ENCODE measurements at places on chromosomes 4 and X.

DNA sequence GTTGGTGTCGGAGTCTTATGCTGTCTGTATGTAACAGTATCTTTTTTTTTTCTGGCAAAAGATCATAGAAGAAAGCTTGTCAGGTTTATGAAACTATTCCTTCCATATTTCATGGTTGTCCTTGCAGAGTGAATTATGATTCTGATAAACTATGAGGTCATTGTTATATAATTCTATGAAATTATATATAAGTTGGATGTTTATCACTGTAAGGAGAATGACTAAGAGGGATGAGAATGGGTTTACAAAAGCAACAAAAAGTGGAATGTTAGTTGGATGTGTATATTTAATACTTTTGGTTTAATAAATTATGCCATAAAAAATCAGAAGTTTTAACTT lies 43.1 kb downstream of the RAPGEF2 start:
- DNase-seq, result no peak

DNA sequence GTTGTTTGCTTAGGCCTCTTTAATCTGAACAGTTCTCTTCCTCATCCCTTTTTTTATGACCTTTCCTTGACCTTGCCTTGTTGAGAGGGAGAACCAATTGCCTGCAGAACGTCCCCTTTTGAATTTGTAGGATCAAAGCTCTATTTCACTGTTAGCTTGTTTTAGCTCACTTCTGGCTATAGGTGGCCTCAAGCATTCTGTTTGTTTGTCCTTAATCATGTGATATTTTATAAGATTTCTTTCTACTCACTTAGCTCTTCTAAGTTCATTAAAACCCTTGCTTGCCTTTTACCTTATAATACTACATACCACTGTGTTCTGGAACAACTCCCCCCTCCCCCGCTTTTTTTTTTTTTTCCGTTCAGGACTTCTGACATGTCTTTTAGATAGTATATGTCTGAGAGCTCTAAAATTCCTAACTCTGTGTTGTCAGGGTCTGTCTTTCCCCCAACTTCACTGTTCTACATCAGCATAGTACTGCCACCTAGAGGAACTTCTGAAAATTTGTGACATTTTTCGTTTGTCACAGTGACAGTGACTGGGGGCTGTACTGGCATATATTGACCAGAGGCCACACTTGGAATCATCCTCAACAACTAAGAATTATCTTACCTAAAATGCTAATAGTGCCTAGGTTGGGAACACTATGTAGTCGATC lies 128.5 kb downstream of the LARP7 start:
- no peak for DNase-seq

DNA sequence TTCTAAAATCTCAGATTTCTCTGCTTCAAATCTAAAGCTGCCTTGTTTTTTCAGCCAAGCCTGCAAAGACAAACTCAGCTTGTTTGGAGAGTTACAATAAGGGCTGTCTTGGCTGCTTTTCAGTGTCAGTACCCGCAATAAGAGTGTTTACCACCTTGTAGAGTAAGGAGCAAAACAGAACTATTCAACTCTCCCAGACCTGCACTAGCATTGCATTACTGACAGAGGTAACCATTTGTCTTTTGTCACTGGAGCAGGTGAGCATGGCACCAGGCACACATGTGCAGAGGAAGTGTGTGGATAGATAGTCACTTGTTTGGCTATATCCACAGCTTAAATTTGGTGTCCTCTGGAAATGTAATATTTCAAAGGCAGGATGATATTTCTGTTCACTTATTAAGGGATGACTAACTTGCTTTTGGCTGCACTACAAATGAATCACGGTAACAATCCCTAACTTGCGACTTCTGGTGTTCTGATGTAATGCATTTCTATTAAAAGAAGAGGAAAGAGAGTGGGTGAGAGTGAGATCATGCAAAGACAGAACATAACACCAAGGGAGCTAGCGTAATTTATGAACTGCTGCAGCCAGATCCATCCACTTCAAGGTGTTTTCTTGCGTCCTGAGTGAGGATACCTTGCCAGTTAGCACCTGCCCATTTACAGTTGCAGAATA lies 38.6 kb downstream of the PTCHD1 start:
- DNase-seq, result no peak

- no peak for DNase-seq
These were observed 67.6 kb upstream of the DCLK2 start for GRCh38 chr4:150010525-150011126.

- no peak for DNase-seq
These were observed 368.6 kb upstream of the CXorf51A start for GRCh38 chrX:147183161-147183560.

GRCh38 chrX:118143578-118143977 lies 27.0 kb upstream of the KLHL13 start:
- no peak for DNase-seq

DNA sequence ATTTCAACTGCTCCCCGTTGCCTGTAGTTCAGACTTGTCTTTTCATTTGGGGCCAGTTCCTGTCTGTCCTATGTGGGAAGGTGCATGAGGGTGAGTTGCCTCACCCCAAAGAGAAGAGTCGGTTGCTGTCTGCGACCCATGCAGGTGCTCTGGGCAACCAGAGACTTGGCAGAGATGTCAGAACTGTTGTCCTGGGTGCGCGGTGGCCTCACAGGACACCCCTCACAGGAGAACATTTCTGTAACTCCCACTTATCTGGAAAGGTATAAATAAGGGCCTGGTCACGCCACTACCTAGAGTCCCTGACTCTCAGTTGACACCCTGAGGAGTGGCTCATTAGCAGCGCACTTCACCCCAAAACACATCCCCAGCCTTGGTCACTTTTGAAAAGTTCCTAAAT lies 9.7 kb upstream of the NAT8L start:
- DNase-seq, result no peak
